ENCODE measurements at places on chromosomes 2 and 18.

DNA sequence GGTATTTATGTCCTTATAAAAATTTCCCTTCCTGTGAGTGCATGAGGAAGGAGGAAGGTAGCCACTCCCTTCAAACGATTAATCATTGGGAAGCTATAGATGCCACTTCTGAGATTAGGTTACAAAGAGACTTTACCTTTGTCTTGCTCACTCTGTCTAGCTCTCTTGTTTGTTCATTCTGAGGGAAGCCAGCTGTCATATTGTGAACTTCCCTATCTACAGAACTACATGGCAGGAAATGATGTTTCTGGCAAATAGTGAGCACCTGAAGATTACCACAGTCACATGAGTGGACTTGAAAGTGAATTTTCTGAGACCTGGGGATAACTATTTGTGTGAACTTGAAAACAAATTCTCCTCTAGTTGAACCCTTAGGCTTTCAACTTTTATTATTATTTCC is 776.8 kb downstream of the CCDC85A start:
- DNase-seq: no peak

GRCh38 chr18:57898506-57899124 is 95.5 kb upstream of the ATP8B1 start:
- DNase-seq: no peak

- DNase-seq: no peak
These were observed 32.9 kb downstream of the XDH start for GRCh38 chr2:31381601-31382000.

- no peak for DNase-seq
These were observed 19.5 kb downstream of the MRPL44 start for GRCh38 chr2:223976635-223977226.

DNA sequence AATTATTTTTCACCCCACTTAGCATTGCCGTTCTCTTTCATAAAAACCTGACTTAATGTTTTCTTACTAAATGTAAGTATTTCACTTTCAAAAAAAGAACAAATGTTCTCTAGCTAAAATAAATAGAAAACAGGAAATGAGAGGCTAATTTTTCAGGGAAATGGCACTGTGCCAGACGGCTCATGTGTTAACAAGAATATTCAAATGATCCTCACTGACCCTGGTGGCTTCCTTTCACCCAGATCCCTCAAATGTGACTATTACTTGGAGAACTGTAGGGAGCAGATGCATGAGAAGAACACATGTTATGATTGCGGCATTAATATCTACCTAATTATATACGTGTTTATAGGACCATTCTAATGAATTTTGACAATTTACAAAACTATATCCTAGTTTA is 827.7 kb downstream of the SOCS6 start:
- no peak for DNase-seq

GRCh38 chr2:70069049-70069448 is 18.2 kb upstream of the PCBP1 start:
- peak; percentile 66 for DNase-seq

DNA sequence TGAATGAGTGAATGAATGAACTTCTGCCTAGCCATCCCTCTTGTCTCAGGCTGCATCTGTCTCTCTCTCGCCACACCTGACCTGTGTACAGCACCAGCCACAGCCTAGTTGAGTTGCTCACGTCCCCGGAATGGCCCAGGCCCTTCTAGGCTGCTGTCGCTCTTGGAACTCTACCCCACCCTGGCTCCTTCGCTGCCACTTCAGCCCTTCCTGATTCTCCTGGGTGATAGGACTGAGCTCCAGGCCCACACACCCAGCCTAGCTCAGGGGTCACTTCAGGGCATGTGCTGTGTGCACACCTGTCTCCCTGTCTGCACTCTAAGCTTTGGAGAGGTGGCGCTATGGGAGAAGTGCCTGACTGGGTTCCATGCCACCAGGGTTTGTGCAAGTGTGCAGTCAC is 236.6 kb downstream of the GLI2 start:
- no peak for DNase-seq

DNA sequence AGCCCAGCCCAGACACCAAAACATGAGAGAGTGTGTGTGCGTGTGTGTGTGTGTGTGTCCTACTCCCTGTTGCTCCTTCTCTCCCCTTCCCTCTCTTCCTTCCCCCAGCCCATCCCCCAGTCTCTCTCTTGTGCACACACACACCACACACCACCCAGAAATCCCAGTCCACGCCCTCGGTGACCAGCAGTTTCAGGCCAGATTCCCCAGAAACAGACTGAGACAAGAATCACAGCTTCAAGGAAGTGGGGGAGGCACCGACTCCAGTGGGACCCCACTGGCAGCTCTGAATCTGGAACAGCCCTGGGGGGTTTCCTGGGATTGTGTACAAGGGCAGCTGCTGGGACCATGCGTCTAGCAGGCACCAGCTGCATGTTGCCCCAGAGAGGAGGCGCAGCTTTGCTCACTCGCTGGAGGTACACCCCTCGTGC is 113.5 kb downstream of the NDUFA10 start:
- no peak for DNase-seq

DNA sequence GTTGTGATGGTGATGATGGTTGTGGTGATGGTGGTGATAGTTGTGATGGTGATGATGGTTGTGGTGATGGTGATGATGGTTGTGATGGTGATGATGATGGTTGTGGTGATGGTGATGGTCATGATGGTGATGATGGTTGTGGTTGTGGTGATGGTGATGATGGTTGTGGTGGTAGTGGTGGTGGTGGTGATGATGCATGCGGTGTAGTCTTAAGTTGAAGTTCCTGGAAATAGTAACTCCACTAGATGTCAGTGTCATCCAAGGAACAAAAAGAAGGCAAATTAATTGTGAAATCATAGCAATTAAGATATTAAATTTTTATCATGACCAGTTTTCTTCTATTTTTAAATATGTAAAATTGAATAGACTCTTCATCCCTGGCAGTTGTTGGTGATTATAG is 309.2 kb downstream of the AGAP1 start:
- no peak for DNase-seq

DNA sequence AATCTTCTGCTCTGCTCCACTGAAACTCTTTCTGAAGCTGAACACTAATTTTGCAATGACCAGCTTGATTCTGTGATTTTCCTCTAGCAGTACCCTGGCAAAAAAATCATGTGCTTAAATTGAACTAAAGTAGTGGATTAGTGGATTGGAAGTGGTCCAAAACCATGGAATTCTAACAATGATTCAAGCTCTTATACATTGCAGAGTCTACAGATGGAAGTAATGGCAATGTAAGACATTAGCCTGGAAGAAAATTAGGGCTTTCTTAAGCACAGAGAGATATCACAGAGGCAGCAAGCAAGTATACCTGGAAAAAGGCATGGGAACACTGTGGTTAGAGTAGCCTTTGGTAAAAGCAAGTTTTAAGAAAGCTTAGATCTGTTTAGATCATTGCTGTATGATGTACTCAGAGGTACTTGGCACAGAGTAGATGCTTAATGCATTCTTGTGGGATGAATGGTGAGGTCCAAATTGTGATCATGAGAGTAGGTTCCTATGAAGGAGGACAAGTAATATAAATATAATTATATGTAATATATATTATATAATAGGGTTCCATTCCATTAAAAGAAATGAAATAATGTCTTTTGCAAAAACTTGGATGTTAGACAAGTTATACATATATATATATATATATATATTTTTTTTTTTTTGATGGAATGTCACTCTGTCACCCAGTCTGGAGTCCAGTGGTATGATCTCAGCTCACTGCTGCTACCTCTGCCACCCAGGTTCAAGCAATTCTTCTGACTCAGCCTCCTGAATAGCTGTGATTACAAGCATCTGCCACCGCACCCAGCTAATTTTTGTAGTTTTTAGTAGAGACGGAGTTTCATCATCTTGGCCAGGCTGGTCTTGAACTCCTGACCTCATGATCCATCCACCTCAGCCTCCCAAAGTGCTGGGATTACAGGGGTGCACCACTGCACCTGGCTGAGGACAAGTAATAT is 172.2 kb upstream of the SCN7A start:
- DNase-seq: no peak

DNA sequence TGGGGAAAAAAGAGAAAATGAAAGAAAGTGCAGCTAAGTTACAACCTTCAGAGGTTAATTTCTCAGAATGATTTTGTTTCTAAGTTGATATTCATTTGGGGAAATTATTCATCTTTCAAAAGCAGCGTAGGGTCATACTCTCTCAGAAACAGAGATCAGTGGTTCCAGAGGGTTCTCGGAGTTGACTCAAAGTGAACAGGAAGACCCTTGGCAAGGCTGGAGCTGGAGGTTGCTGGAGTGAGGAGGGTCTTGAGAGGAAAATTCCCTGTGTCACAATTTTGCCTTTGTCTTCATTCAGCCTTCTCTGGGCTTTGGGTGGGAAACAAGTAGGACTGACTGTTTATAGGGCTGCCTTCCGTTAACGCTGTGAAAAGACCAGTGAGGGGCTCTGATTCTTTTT is 168.2 kb downstream of the ICOS start:
- no peak for DNase-seq

Measured in suppressor macrophage treated with lipopolysaccharide for 4 hours (primary cell).